Activated CD8-positive, alpha-beta memory T cell treated with anti-CD3 and anti-CD28 coated beads for 48 hours (primary cell): ENCODE measurements at places on chromosomes 2 and 18.

DNA sequence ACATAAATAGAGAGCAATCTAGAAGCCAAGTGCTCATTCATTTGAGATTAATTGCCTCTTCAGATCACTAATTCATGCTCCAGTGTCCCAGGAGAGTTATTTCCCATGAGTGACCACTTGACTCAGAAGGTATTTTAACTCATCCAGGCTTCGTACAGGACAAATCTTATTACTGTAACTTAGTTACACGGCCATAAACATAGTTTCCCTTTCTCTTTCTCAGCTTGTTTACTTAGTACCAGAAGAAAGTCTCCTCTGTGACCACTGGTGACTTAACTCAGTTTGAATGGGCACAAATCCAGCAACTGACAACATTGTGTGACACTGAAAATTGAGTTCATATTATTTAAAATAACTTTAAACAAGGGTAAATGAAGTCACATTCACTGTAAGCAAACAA, 25.3 kb downstream of the MMADHC start:
- no peak for DNase-seq

DNA sequence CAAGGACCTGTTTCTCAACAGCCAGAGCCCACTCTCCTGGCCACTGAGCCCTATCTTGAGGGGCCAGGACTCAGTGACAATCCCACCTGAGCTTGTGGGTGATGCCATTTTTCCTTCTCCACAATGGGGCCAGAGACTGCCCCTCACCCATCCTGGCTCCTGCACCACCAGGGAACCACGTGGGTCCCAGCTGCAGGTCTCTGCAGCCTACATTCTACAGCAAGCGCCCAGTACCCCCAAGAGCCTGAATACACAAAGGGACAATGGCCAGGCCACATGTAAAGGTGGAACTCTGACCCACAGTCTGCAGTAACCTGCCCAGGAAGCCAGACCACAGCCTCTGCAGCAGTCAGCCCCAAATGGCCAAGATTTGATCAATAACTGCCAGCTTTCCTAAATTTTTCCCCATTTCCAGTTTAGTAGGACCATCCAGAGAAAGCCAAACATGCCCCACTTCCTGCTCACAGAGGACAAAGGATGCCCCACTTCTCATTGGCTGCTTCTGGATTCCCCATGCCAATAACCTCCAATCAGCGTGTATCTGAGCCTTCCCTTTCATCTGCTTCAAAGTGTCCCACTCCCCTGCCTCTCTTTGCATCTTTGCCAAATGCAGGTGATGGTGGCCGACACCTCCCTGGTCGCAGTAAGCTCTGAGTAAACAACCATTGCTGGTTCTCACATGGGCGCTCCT, 19.1 kb downstream of the HS1BP3 start:
- DNase-seq, result no peak

DNA sequence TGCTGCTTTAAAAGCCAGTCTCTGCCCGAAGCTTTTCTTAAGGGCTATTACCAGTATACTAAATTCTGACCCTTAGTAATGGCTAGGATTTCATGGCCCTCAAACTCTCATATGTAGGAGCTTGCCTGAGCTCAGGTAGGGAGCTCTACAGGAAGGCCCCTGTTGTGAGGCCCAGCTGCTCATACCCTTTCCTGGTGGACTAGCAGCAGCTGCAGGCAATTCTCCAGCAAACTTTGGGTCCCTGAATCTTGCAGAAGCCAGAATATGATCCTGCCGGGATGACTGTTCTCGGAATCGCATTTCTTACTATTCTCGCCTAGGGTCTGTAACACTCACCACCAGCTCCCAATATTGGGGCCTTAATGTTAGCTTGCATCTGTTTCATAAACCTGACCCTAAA, 106.4 kb upstream of the SERTAD2 start:
- DNase-seq, result no peak

DNA sequence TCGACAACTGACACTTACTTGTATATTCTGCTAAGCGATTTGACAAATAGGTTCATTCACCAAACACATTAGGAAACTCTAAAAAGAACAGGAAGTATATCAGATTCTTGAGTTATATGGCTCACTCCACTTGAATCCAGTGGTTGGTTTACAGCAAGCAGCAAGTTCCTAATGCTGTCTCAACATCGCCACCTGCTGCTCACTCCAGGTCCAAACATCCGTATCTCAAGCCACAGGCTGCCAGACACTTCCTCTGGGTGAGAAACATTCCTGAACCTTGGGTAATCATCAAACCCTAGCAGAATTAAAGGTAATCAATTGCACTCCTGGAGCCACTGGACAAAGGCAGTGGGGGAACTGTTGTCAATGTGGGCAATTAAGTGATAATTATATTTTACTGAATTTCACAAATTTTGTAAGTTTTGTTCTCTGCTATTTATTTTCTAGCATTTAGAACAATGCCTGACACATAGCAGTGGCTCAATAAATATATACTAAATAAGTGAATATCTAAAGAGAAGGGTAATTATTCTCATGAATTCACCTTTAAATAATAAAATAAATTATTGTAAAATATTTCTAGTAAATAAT, 107.1 kb upstream of the TTN start:
- DNase-seq, result peak; percentile 38

GRCh38 chr2:150400849-150401248, 86.6 kb downstream of the RND3 start:
- DNase-seq, result no peak

- no peak for DNase-seq
Measured at GRCh38 chr2:167718560-167718959, 528.8 kb downstream of the STK39 start.

- no peak for DNase-seq
Measured at GRCh38 chr2:158099716-158100115, 2.0 kb upstream of the UPP2 start.

GRCh38 chr2:168519534-168520308, 63.6 kb downstream of the CERS6 start:
- DNase-seq, result no peak

- DNase-seq, result peak; percentile 11
Measured at GRCh38 chr2:209423562-209424198, at the start of gene MAP2. Gene MAP2, plus strand, starts transcription at chr2:209424047. Its CDS starts 229,124 bp downstream, at chr2:209653171.

DNA sequence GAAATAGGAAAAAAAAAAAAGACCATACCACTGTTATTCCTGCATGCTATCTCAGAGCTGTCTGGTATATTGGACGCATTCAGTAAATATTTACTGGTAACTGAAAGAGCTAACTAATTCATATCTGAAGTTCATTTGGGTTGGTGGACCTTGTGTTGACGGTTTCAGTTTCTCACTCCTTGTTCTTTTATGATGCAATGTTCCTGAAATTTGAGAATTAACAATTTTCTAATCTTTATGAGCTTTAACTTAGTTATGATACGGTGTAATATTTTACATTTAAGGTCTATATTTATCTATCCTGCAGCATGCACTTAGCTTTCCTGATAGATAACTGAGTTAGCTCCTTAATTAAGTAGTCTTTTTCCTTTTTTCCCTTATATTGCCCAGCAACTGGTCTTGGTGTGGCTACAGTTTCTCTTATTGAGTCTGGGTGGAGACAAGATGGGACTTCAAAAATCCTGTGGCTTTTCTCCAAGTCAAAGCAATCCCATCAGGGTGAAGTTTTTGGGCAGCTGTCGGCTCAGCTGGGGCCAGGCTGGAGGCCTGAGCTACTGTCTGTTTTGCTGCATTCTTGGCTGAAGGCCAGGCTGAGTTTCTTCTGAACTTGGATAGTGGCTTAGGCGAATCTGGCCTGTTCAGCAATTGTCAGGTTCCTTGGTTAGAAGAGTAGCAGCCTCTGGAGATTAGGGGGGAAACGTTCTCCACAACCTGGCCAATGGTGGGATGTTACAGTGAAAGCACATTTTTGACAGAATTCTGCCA, 78.4 kb upstream of the MEX3C start:
- no peak for DNase-seq

DNA sequence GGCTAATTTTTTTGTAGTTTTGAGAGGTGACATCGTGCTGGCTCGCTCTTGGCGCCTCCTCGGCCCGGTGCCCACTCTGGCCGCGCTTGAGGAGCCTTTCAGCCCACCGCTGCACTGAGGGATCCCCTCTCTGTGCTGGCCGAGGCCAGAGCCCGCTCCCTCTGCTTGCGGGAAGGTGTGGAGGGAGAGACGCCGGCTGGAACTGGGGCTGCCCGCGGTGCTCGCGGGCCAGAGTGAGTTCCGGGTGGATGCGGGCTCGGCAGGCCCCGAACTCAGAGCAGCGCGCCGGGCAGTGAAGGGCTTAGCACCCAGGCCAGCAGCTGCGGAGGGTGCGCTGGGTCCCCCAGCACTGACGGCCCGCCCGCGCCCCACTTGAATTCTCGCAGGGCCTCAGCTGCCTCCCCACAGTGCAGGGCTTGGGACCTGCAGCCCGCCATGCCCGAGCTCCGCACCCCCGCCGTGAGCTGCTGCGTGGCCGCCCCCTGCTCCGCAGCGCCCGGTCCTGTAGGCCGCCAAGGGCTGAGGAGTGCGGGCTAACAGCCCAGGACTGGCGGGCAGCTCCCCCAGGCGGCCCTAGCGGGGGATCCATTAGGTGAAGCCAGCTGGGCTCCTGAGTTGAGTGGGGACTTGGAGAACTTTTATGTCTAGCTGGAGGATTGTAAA, 113.2 kb upstream of the ZSWIM2 start:
- no peak for DNase-seq

GRCh38 chr2:54570321-54570855, 114.3 kb downstream of the SPTBN1 start:
- DNase-seq, result no peak

DNA sequence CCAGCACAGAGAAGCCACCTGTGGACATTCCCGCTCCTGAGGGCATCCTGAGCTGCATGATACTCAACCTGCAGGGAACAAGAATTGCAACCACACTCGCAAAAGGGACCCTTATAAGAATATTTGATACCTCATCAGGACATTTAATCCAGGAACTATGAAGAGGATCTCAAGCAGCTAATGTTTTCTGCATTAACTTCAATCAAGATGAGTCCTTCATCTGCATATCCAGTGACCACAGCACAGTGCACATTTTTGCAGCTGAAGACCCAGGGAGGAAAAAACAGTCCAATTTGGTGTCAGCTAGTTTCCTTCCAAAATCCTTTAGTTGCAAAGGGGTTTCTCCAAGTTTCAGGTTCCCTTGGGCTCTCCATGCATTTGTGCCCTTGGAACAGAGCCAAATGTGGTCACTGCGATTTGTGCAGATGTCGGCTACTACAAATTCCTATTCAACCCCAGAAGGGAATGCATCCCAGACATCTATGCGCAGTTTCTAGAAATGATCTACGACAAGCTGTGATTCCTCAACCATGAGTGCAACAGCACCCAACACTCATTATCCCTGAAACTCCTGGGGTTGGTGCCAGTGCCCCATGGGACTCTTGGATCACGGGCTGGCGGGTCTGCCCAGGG, 23.3 kb upstream of the FHOD3 start:
- DNase-seq, result no peak

GRCh38 chr2:75204833-75205232, 5.5 kb upstream of the TACR1 start:
- no peak for DNase-seq

- no peak for DNase-seq
Measured at GRCh38 chr18:78875016-78875777, 104.4 kb upstream of the SALL3 start.

GRCh38 chr2:167132906-167133555, 244.8 kb downstream of the XIRP2 start:
- no peak for DNase-seq

DNA sequence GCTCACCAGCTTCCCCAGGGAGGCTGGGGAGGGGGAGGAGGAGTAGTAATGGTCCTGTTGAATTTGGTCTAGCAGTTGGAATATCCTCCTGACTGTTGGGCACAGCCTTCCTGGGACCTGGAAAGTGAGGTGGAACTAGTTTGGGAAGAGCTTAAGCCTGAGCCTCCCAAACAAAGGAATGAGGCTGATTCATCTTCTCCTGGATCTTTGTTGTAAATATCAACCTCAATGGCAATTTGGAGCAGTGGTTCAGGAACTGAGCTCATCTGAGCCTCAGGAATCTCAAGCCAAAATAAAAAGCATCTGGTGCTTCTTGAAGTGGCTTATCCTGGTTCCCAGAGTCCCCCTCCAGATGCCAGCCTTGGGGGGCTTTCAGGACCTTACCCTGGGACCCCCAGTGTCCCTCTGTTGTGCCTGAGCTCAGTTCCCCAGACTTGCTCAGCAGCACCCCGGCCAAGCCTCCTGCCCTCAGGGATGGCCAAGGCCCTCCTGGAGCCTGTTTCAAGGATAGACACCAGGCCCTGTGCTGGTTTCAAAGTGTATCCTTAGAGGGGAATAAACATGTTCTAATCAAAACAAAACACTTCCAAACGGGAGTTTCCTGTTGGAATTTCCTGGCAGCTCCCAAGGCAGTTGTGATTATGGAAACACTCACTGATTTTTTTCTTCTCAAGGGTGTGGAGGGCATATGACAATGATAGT, 112.6 kb downstream of the DDX1 start:
- no peak for DNase-seq

DNA sequence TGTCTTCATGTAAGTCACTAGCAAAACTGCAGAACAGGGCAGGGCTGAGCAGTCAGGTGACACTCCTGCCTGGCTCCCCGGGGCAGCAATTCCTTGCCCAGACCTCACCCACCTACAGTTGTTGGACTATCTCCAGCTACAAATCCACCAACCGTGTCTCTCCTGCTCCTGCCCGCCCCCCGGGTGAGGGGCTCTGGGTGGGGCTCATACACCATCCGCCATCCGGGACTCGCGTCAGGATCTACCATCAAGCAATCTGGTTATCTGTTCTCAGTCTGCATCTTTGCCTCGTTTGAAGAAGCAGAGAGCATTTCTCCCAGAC, 13.5 kb upstream of the GLI2 start:
- DNase-seq, result no peak

DNA sequence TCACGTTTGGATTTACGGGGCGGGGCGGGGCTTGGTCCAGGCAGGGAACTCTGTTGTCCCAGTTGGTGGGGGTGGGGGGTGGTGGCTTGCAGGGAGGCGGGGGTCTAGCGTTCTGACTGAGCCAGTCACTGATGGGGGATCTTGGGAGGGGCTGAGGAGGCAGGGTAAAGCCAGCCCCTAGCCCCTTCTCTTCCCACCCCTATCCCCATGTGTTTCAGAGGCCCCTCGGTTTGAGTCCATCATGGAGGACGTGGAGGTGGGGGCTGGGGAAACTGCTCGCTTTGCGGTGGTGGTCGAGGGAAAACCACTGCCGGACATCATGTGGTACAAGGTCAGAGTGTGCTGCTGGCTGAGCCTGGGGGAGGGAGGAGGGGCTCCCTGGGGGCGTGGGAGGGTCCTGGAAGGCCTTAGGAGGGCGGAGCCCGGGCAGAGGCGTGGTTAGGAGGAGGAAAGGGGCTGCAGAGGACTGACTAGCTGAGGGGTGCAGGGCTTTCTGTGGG, 22.0 kb upstream of the GMPPA start:
- DNase-seq, result no peak

GRCh38 chr18:34971313-34971712, 69.9 kb upstream of the MAPRE2 start:
- DNase-seq, result no peak
